Caco-2 (cell line): ENCODE measurements at places on chromosomes 6 and 20. TPM values are rescaled to one million over a fixed set of nuclear protein-coding genes. Genes with fewer than 3 reads are reported as not detected.

GRCh38 chr6:140909625-140910024, 1223.1 kb upstream of the GJE1 start:
- H3K4me1 ChIP-seq, result no peaks in the 10 kb centered on the region
- no peak for DNase-seq
- H3K27me3 ChIP-seq, result no peaks in the 10 kb centered on the region
- H3K27ac ChIP-seq, result no peak overlapping the region

DNA sequence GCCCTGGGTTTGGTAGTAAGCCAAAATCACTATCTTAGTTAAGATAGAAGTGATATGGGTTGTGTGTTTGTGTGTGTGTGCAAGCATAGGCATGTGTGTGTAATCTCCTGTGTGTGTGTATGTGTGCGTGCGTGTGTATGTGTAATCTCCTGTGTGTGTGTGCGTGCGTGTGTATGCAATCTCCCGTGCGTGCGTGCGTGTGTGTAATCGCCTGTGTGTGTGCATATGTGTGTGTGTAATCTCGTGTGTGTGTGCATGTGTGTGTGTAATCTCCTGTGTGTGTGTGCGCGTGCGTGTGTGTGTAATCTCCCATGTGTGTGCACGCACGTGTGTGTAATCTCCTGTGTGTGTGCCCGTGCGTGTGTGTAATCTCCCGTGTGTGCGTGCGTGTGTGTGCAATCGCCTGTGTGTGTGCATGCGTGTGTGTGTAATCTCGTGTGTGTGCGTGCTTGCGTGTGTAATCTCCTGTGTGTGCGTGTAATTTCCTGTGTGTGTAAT, 219.3 kb upstream of the GGTLC1 start:
- H3K4me3 ChIP-seq, result no peak overlapping the region
- H3K36me3 ChIP-seq, result no peaks in the 10 kb centered on the region
- no peak for DNase-seq
- H3K27ac ChIP-seq, result no peak overlapping the region
- H3K4me1 ChIP-seq, result peaks cover 10% of the 10 kb centered on the region
- H3K27me3 ChIP-seq, result no peaks in the 10 kb centered on the region

- H3K4me3 ChIP-seq, result no peak overlapping the region
- peaks cover 17% of the 10 kb centered on the region for H3K4me1 ChIP-seq
- H3K27me3 ChIP-seq, result peaks cover 9% of the 10 kb centered on the region
- no peaks in the 10 kb centered on the region for H3K36me3 ChIP-seq
These were observed 2.7 kb downstream of the SLC32A1 start for GRCh38 chr20:38726804-38727606.

DNA sequence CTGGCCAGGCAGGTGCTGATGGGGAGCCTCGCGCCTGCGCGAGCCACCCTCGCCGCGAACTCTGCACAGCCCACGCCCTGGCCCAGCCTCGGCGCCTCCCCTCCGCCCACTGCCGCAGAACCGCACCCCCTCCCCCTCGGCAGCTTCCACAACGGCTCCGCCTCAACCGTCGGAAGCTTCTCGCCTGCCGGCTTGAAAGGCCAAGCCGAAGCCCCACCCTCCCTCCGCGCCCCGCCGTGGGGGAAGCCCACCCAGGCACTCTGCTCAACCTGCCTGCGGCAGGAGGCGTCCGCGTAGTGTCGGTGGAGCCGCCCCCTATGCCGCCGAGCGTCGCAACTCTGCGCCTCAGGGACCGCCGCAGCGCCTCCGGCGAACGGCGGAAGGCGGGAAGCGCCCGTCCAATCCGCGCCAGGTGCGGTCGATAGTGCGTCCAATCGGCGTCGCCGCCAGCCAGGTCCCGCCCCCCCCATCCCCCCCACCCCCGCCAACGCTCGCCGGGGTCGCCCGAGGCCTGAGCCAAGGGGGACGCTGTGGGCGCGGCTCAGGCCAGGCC, at the start of gene SYCP2:
TSS of gene SYCP2 (minus strand) at position 342 of the 553 bp plus-strand sequence. CDS start 11,224 bp downstream, outside the sequence.
- peak within 1 kb of the TSS; percentile 59 for H3K27ac ChIP-seq
- H3K4me3 ChIP-seq, result peak within 1 kb of the TSS; percentile 73
- H3K36me3 ChIP-seq, result no peaks in the 10 kb centered on the region
- peak; percentile 91 for DNase-seq
- H3K4me1 ChIP-seq, result peaks cover 18% of the 10 kb centered on the region; the same call in 1 of the 2 replicates

- no peak overlapping the region for H3K27ac ChIP-seq
- no peaks in the 10 kb centered on the region for H3K27me3 ChIP-seq
- H3K36me3 ChIP-seq, result peaks cover 2% of the 10 kb centered on the region; the same call in 1 of the 2 replicates
- H3K4me3 ChIP-seq, result no peak overlapping the region
These were observed 72.0 kb upstream of the THEMIS start for GRCh38 chr6:127972815-127973214.

- no peaks in the 10 kb centered on the region for H3K36me3 ChIP-seq
- DNase-seq, result no peak
- no peaks in the 10 kb centered on the region for H3K27me3 ChIP-seq
- H3K4me1 ChIP-seq, result no peaks in the 10 kb centered on the region
- no peak overlapping the region for H3K4me3 ChIP-seq
- no peak overlapping the region for H3K27ac ChIP-seq
These were observed 48.1 kb downstream of the SLC24A3 start for GRCh38 chr20:19260412-19261090.

DNA sequence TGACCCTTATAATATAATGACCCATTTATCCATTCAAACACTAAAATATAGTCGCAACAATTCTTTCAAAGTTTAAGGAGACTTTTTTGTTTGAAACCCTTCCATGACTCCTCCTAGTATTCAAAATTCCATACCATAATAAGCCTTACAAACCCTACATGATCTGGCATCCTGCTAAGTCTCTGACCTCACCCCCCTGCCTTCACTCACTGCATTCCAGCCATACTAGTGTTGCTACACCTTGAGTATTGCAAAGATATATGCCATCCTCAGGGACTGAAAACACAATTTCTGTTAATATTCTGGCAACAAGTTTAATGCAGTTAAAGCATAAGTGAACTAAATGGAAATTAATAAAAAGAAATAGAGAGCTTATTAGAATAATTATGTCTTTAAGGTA, 168.4 kb downstream of the EYS start:
- no peaks in the 10 kb centered on the region for H3K27me3 ChIP-seq
- H3K27ac ChIP-seq, result no peak overlapping the region
- H3K4me1 ChIP-seq, result no peaks in the 10 kb centered on the region
- no peak for DNase-seq
- no peak overlapping the region for H3K4me3 ChIP-seq

DNA sequence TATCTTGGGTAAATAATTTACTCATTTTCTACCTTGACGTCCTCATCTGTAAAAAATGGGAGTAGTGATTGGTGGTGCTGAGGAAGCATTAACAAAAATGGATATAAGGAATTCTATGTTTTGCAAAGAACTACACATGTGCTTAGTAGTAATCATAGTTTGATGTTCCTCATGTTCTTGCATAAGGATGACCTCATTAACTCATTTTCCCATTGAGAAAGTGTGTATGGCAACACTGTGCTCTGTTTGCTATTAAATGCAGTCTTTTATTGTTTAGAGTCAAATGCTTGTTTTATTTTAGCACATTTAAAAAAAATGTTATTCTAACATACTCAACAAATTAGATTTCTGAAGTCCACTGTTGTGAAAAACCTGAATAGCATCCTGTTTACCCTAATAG, 211.2 kb upstream of the RSPO3 start:
- H3K4me1 ChIP-seq, result peaks cover 4% of the 10 kb centered on the region; the same call in 1 of the 2 replicates
- no peak overlapping the region for H3K4me3 ChIP-seq
- no peak for DNase-seq
- no peak overlapping the region for H3K27ac ChIP-seq

- peaks cover 2% of the 10 kb centered on the region; the same call in 1 of the 2 replicates for H3K36me3 ChIP-seq
- H3K4me1 ChIP-seq, result peaks cover 4% of the 10 kb centered on the region
- no peaks in the 10 kb centered on the region for H3K27me3 ChIP-seq
- H3K4me3 ChIP-seq, result peak overlapping the region; percentile 59
- DNase-seq, result peak; percentile 49
These were observed 526 bp downstream of the SOD2 start for GRCh38 chr6:159692303-159693127.

- H3K4me3 ChIP-seq, result no peak overlapping the region
- no peaks in the 10 kb centered on the region for H3K36me3 ChIP-seq
- H3K4me1 ChIP-seq, result peaks cover 22% of the 10 kb centered on the region
These were observed 49.2 kb downstream of the SESN1 start for GRCh38 chr6:109045493-109045892.

DNA sequence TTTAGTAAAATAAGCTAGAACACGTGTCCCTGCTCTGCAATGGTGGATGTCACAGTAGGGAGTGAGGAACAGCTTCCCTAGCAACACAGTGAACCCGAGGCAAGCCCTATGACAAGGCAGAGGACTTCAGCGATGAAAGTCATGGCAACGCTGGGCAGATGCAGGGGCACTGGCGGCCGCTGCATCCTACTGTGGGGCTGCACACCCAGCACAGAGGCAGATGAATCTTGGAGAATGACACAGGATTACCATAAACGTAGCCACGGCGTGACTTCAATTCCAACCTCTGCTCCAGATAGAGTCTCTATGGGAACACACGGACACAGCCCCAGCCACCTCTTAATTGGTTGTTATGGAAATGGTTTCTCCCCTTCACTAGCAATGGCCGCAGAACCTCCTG, 64.2 kb downstream of the MYLK4 start:
- H3K36me3 ChIP-seq, result no peaks in the 10 kb centered on the region
- H3K27ac ChIP-seq, result no peak overlapping the region
- H3K27me3 ChIP-seq, result no peaks in the 10 kb centered on the region
- no peak for DNase-seq

GRCh38 chr6:68282646-68283045, 352.4 kb upstream of the ADGRB3 start:
- H3K4me3 ChIP-seq, result no peak overlapping the region
- H3K27me3 ChIP-seq, result no peaks in the 10 kb centered on the region
- no peaks in the 10 kb centered on the region for H3K36me3 ChIP-seq
- H3K4me1 ChIP-seq, result no peaks in the 10 kb centered on the region
- no peak for DNase-seq

DNA sequence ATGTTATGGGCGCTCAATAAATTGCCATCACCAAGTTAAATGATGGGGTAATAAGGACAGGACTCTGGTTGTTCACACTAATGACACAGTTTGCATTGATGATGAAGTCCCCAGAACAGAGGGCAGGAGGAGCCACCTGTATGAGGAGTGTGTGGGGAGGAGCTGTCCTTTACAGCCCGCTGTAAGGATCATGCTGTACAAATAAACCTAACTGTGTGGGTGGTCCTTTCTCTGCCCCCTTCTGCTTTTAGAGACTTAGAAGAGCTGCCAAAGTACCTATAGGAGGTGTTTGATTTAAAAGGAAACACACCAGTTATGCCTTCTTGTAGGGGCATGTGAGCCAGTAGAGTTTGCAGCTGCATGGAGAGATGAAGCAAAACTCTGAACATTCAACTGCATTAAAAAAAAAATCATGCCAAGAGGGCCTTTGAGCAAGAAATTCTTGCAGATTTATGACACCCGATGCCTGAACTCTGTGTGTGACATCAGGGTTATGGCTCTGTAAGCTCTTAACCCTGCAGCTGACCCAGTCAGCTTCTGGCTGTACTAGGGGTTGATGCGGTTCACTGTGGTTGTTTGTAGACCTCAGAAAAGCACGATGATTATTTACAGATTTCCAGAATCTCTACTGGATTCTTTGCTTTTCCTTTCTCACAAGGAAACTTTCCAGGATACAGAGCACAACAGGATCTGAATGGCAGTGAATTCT, 67.4 kb downstream of the UST start:
- H3K36me3 ChIP-seq, result no peaks in the 10 kb centered on the region
- no peaks in the 10 kb centered on the region for H3K27me3 ChIP-seq
- no peak overlapping the region for H3K27ac ChIP-seq
- no peak overlapping the region for H3K4me3 ChIP-seq
- no peak for DNase-seq

GRCh38 chr20:3470208-3470626, 601 bp upstream of the ATRN start:
- no peaks in the 10 kb centered on the region for H3K27me3 ChIP-seq
- no peak for DNase-seq
- H3K36me3 ChIP-seq, result no peaks in the 10 kb centered on the region
- peak overlapping the region; percentile 95 for H3K4me3 ChIP-seq
- peak overlapping the region; percentile 89 for H3K27ac ChIP-seq

GRCh38 chr6:144185133-144185836, 35.0 kb downstream of the STX11 start:
- no peak overlapping the region for H3K27ac ChIP-seq
- no peak for DNase-seq
- H3K4me3 ChIP-seq, result no peak overlapping the region
- no peaks in the 10 kb centered on the region; the same call in 1 of the 2 replicates for H3K4me1 ChIP-seq

DNA sequence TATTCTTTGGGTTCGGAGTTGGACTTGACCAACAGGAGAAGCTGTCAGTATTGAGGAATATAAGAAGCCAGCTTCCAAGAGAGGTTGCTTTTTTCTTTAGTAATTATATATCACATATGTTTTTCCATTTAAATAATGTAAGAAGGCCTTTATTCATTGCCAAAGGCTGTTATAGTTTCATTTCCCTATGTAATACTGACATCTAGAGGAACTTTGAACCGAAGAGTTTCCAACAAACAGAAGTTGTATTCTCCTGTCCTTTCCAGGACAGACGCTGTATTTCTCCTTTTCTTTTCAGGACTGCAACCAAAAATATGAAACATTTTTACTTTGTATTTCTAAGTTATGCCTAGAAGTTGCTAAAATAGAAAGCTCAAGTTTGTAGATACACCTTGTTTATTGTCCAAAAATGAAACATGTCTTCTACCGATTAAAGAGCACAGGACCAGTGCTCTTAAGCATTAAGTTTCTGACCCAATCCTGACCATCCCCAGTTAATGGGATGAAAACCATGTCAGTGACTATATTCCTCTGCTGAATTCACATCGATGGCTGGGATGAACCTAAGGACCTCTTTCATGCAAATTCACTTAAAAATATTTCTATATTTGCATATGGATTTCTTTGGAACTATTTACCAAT, 55.1 kb downstream of the MYLK4 start:
- H3K27ac ChIP-seq, result no peak overlapping the region
- H3K4me3 ChIP-seq, result no peak overlapping the region
- H3K4me1 ChIP-seq, result 0 out of 2 replicates have a peak, but pooled peaks cover 3% of the 10 kb centered on the region
- H3K27me3 ChIP-seq, result no peaks in the 10 kb centered on the region
- peak; percentile 11 for DNase-seq
- no peaks in the 10 kb centered on the region for H3K36me3 ChIP-seq

DNA sequence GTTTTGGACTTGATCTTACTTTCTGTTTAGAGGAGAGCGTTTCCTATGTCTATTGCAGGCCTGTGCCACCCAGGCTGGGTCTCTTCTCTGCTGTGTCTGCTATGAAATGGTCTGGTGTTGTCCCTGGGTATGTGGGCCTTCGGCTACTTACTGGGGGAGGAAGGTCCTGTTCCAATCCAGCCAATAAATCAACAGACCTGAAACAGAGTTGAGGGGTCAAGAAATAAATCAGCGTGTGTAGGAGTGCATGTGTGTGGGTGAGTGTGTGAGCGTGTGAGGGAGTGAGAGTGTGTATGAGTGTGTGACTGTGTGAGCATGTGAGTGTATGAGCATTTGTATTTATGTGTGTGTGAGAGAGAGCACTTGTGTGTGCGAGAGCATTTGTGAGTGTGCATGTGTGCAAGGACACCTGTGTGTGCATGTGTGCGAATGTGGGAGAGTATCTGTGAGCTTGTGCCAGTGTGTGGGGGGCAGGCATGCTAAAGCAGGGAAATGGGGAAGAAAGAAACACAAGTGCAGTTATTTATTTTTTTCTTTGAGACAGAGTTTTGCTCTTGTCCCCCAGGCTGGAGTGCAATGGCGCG, 86.3 kb upstream of the PMEPA1 start:
- peaks cover 10% of the 10 kb centered on the region for H3K4me1 ChIP-seq
- H3K27ac ChIP-seq, result no peak overlapping the region
- no peak overlapping the region for H3K4me3 ChIP-seq

The SLA2 gene
- 0.19 and 0.20 TPM in 2 replicates for total RNA-seq

The PHIP gene
- total RNA-seq, result 31.2 and 32.6 TPM in 2 replicates

The GNAS-AS1 gene
- 4.2 and 5.1 TPM in 2 replicates for total RNA-seq

The RSPH4A gene
- total RNA-seq, result 0.20 and 0.23 TPM in 2 replicates

The HLA-DQB1 gene
- total RNA-seq, result not detected in 2 replicates

The COL21A1 gene
- 1.2 and 1.3 TPM in 2 replicates for total RNA-seq

The CCHCR1 gene
- 37.7 and 43.2 TPM in 2 replicates for total RNA-seq

The TFAP2A gene
- 6.3 and 8.7 TPM in 2 replicates for total RNA-seq
